Heart left ventricle (tissue), 16 donors: ENCODE measurements at places on chromosomes 11 and 22. TPM values are rescaled to one million over a fixed set of nuclear protein-coding genes. Genes with fewer than 3 reads are reported as not detected.

PDGFD gene
- 15.3 TPM for total RNA-seq

- DNase-seq = no peak
Observed at GRCh38 chr22:45972091-45972888, 4.7 kb downstream of the WNT7B start.

NRIP3 gene
- total RNA-seq = 0.57 TPM

DNA sequence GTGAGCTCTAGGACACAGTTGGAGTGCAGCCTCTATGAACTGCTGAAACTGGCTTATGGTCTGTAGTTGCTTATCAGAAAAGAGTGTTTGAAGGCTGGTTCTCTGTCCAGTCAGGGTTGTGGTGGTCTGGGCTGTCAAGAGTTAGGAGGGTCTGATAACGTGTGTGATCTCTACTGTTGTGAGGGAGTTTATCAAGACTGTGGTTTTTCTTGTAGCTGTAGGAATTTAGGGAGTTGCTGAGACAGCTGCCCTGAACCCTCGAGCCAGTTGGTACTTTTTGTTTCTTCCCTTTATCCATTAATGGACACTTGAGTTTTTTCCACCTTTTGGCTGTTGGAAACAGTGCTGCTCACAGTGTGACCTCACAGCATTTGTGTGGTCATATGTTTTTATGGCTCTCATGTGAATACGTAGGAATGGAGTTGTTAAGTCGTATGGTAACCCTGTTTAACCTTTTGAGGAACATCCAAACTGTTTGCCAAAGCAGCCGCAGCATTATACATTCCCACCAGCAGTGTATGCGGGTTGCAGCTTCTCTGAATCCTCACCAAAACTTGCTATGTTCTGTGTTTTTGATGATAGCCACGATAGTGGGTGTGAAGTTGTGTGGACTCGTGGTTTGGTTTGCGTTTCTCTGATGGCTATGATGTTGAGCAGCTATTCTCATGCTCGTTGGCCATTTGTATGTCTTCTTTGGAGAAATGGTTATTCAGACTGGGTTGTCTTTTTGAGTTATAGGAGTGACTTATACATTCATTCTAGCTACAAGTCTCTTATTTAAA is 20.9 kb upstream of the DGCR8 start:
- DNase-seq = no peak

DNA sequence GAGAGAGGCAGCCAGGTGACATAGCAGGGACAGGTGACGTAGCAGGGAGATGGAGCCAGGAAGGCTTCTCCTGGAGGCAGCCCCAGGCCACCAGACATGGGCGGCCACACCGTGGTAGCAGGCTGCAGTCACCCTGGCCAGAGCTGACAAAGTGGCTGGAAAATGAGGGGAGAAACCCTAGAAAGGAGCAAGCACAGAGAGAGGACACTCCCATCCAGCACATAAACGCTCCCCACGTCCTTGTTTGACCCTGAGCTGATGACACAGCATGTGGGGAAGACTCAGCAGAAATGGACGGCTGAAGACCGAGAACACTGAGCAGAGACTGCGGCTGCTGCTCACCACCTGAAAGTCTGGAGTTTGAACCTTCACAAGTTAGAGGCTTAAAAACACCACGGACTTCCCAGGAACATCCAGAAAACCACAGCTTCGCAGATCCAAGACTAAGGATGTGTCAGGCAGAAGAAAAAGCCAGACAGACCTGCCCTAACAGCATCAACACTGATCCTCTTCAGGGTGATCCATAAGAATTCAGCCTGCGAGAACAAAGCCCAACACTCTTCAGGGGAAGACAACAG is 28.7 kb downstream of the DRD4 start:
- DNase-seq = no peak

GRCh38 chr11:114392735-114393667 is 7.3 kb downstream of the C11orf71 start:
- DNase-seq = no peak

MRGPRX4 gene
- not detected for total RNA-seq

SCGB1C1 gene
- total RNA-seq = not detected

GRCh38 chr11:115067471-115067870 is 389.1 kb downstream of the NXPE2 start:
- no peak for DNase-seq

HIRA gene
- total RNA-seq = 16.5 TPM

DNA sequence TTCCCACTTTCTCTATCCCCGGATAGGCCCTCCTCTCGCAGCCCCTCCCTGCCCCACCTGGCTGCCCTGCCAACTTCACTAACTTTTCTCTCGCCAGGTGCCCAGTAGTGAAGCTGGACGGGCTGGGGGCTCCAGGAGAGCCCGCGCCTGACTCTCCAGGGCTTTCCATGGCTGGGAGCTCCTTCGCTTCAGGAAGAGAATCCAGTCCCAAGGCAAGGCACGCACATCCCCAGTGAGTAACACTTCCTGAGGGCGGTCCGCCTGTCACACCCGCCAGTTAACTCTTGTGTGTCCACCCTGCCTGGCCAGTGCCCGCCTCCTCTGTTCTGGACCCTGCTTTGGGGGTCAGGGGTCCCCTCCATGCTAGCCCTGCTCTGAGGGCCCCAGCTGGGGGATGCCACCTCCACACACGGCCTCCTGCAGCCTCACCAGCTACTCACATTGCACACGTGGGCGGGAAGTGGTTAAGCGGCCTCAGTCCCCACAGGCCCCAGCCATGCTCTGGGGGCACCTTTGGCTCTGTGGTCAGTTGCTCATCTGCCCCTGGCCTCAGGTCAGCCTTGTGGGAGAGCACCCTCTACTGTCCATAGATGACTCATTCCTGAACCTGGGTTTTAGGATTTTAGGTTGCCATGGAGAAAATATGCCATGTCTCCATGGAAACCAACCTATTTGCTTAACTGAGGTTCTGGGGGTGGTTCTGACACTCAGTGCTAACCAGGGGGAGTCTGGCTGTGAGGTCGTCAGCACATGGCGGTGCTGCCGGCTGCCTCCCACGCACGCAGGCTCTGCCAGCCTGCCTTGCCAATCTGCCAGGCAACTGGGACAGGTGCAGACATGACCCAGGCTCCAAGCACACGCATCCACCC is at the start of gene RIN1:
RIN1 (minus strand) TSS at position 201 of the 869 bp plus-strand sequence; CDS start at position 169, 32 bp downstream.
- DNase-seq = peak; percentile 59

DNA sequence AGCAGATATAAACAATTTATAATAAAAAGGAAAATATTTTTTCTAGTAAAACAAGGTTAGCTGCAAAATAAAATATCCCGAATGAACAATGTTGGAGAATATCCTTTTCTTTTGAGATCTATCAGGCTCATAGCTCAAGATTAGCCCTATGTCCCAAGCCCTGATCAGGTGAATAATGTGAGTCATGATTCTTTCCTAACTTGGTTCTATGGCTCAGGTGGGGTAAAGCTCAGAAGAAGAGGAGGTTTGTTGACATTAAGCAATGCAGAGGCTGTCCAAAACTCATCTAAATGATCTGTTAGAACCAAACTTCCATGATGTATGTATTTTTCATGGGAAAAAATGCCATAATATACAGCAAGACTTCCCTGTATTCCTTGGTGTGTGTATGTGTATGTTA is 86.1 kb downstream of the TRIM44 start:
- DNase-seq = no peak

- no peak for DNase-seq
Observed at GRCh38 chr22:17612057-17612456, 16.5 kb downstream of the ATP6V1E1 start.

GRCh38 chr11:113562576-113562975 is 87.4 kb upstream of the DRD2 start:
- DNase-seq = no peak
